ENCODE measurements at places on chromosomes 2 and 18. TPM values are rescaled to one million over a fixed set of nuclear protein-coding genes. Genes with fewer than 3 reads are reported as not detected.

- DNase-seq: no peak
These were observed 97.7 kb upstream of the ACAA2 start for GRCh38 chr18:49910986-49911385.

- no peak for DNase-seq
These were observed 6.5 kb downstream of the KCNG2 start for GRCh38 chr18:79804130-79804787.

ATOH8 gene
- 3.8 TPM for total RNA-seq

CCDC141 gene
- total RNA-seq: not detected

- DNase-seq: no peak
These were observed 8.6 kb upstream of the KCNE4 start for GRCh38 chr2:223043164-223043941.

GRCh38 chr2:8121022-8121825 is 560.6 kb upstream of the ID2 start:
- DNase-seq: no peak

GTF3C2 gene
- total RNA-seq: 72.5 TPM

DNA sequence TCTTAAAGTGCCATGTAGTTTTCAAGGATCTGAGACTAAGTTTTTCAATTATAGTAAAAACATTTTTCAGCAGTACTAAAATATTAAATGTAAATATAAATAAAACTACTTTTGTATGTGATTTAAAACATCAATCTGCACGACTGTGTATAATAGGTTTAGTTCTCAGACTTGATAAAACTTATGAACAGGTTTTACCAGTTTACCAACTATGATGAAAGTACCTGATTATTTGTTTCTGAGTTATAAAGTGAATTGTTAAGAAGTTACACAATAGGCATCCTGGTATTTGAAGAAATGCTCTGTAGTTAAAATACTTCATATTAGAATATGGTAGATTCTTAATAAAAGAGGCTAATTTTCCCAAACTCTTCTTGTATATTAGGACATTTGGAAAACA is 14.8 kb downstream of the RELCH start:
- no peak for DNase-seq

HS6ST1 gene
- total RNA-seq: 29.0 TPM

ABCG8 gene
- total RNA-seq: not detected

- no peak for DNase-seq
These were observed 782.8 kb downstream of the PLCL1 start for GRCh38 chr2:198587240-198587639.

GRCh38 chr2:235564884-235565530 is 71.2 kb downstream of the AGAP1 start:
- DNase-seq: no peak

Measured in HT1080 (cell line).